ENCODE measurements at places on chromosomes 16 and 17. TPM values are rescaled to one million over a fixed set of nuclear protein-coding genes. Genes with fewer than 3 reads are reported as not detected.

GPS1 gene
- 110 TPM for total RNA-seq

CES3 gene
- 20.9 TPM for total RNA-seq

CTRB2 gene
- not detected for total RNA-seq

GRCh38 chr17:39165841-39166349, at the start of gene ARL5C:
Gene ARL5C, minus strand, starts transcription at chr17:39166161. Its CDS starts 401 bp downstream, at chr17:39165760.
- H3K4me1 ChIP-seq: peaks cover 5% of the 10 kb centered on the region
- H3K27ac ChIP-seq: no peak within 1 kb of the TSS
- no peak for DNase-seq
- no peaks in the 10 kb centered on the region for H3K36me3 ChIP-seq
- no peak within 1 kb of the TSS for H3K4me3 ChIP-seq

DNA sequence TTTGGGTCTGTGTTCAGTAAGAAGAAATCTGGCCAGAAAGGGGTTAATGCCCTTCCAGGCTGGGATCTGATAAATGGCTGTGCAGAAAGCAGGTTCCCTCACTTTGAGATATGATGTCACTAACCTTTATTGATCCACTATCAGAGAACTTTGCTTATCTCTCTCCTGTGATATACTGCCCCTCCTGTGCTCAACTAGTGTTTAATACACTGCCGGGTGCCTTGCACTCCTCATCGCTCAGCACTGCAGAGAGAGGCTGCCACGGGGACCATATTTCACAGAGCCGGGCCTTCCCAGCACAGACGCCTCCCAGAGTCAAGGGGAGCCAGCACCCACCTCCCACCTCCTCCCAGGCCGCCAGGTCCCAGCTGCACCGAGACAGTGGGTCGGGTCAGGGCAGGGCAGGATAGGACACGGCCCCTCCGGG, 20.2 kb downstream of the ZFHX3 start:
- no peaks in the 10 kb centered on the region for H3K4me1 ChIP-seq
- DNase-seq: no peak
- H3K27me3 ChIP-seq: no peaks in the 10 kb centered on the region
- H3K27ac ChIP-seq: no peak overlapping the region

- no peaks in the 10 kb centered on the region for H3K27me3 ChIP-seq
- H3K4me1 ChIP-seq: peaks cover 35% of the 10 kb centered on the region
- DNase-seq: no peak
- peaks cover 14% of the 10 kb centered on the region for H3K36me3 ChIP-seq
Measured at GRCh38 chr17:82095777-82096708, 2.0 kb downstream of the FASN start.

GRCh38 chr17:66843627-66844026, 8.7 kb downstream of the CACNG5 start:
- no peak overlapping the region for H3K4me3 ChIP-seq
- no peaks in the 10 kb centered on the region for H3K36me3 ChIP-seq
- no peaks in the 10 kb centered on the region for H3K27me3 ChIP-seq
- H3K4me1 ChIP-seq: peaks cover 5% of the 10 kb centered on the region

DNA sequence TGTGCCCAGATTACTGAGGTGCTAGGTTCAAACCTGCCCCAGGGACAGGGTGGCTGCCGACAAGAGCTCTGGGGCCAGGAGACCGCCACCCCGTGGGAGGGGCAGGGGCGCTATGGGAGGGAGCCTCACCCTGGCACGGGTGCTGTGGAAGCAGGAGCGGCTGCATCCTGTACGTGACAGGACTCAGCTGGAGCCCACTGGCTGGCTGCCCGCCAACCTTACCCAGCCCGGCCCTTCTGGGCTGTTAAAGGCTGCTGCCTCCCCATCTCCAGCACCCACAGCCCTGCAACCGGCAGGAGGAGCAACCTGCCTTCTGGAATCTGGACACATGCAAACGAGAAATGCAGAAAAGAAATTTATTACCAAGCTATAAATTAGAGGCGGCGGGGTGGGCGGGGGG, 11.2 kb downstream of the PAM16 start:
- DNase-seq: no peak
- H3K27me3 ChIP-seq: no peaks in the 10 kb centered on the region
- no peak overlapping the region for H3K4me3 ChIP-seq
- H3K36me3 ChIP-seq: no peaks in the 10 kb centered on the region

DNA sequence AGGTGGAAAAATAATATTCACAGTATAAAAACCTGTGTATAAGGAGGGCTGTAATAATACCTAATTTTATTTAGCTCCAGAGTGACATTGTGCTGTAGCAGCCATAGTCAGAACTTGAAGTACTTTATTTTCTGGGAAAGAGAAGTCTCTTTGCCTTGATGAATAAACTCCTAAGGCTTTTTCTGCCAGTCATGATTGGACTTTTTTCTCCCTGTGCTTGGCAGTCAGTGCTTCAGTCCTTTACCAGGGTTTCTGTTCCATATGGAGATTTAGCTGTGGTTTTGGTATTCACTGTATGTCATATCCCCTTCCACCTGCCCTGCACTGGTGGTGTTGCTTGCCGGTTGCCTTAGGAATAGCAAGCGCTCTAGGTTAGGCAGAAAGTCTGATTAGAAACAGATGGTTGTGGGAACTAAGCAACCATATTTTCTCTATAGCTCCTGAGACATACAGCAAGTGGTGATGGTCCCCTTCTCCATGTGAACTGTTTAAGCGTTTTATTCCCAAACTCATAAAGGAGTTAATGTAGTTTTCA, 24.7 kb downstream of the DDX42 start:
- no peaks in the 10 kb centered on the region for H3K27me3 ChIP-seq
- H3K4me3 ChIP-seq: no peak overlapping the region
- H3K4me1 ChIP-seq: no peaks in the 10 kb centered on the region
- H3K27ac ChIP-seq: no peak overlapping the region
- no peak for DNase-seq

- no peak overlapping the region for H3K27ac ChIP-seq
- no peaks in the 10 kb centered on the region for H3K27me3 ChIP-seq
Measured at GRCh38 chr16:84485255-84486010, 19.0 kb downstream of the MEAK7 start.

GRCh38 chr17:46991617-46992016, 12.6 kb upstream of the RPRML start:
- H3K27ac ChIP-seq: no peak overlapping the region
- no peaks in the 10 kb centered on the region for H3K36me3 ChIP-seq
- H3K4me3 ChIP-seq: no peak overlapping the region
- H3K27me3 ChIP-seq: no peaks in the 10 kb centered on the region
